Activated CD8-positive, alpha-beta memory T cell treated with anti-CD3 and anti-CD28 coated beads for 4 hours (primary cell): ENCODE measurements at places on chromosomes 12 and 14.

DNA sequence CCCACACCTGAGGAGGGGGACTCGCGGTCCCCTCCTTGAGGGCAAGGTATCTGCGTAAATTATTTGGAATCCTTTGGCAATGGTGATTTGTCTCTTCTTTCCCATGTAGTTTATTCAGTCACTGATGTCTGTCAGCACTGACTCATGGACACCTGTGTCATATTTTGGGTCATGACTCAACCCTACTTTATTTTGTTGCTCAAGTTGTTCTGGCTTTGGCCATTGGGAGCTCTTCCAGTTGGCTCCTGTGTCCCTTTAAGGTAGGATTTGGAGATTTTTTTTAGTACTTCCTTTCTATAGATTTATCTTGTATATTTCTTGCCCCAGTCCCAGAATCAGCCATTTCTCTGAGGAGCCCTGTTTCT is 47.4 kb upstream of the C14orf180 start:
- no peak for DNase-seq

DNA sequence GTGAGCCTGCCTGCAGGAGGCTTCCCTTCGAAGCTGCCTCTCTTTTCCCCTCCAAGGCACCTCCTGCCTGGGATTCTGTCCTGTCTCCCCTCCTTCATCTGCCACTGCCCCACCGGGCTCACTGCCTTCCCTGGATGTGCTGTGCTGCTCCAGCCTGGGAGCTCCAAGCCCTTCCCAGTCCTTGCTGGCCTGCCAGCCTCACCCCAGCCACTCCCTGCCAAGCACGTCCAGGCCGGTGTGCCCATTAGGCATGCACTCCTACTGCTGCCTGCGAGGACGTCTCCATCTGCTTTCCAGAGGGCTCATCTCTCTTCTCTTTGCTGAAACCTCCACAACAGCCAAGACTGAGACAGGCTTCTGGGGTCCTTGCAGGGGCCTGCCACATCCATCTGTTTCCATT is 8.4 kb upstream of the SLC25A47 start:
- no peak for DNase-seq

DNA sequence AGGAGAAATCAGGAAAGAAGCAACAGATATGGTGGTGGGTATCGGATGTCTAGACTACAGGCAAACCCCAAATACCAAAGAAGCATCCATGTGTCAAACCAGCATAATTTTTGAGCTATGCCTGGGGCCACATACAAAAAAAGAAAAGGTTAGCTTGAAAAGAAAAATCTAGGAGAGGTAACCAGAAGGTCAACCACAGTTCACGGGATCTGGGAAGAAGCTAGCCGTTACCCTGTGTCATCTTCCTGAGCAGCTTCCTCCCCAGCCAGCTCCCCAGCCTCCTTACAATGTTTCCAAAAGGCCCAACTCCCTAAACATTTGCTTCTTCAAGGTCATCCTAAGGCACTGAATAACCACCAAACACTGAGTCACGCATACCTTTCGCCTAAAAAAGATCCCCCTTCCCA is 3.1 kb downstream of the SINHCAF start:
- DNase-seq: no peak

DNA sequence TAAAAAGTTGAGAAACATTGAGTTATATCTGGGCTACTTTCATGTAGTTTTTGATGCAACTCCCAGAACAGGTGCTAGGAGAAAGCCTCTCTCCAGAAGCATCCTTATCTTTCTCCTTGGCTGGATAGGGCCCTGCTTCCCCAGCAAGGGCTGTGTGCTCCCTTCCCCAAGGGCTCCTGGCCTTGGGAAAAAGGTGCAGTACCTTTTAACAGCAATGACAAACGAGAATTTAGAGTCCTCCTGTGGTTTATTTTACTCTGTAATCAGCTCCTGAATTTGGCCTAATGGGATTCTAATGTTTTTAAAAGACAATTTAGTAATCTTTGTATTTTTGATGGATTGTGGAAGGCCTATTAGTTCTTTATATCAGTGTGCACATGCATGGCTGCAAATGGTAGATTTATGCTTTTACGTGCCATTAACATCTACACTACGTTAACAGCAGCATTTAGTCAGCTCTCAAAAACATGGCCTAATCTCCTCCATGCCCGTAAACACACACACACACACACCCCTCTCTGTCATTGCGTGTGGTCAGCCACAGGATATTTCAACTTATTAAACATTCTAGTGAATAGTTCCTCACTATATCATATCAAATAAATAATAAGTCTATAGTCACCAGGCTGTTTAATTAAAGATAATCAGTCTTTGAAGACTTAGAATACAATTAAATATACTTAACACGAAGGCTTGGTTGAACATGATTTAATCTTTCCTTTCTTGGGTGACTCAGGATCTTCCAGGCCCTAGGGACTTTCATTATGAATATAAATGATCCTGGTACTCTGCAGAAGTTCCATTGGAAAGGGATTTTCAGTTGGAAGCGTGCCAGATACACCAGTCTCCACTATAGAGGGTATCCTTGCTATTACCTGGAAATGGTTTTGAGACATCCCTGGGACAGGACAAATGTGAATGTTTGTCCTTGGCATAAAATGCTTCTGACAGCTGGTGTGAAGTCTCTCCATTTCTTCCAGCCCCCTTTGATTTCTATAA is 181.4 kb upstream of the PWP1 start:
- no peak for DNase-seq

DNA sequence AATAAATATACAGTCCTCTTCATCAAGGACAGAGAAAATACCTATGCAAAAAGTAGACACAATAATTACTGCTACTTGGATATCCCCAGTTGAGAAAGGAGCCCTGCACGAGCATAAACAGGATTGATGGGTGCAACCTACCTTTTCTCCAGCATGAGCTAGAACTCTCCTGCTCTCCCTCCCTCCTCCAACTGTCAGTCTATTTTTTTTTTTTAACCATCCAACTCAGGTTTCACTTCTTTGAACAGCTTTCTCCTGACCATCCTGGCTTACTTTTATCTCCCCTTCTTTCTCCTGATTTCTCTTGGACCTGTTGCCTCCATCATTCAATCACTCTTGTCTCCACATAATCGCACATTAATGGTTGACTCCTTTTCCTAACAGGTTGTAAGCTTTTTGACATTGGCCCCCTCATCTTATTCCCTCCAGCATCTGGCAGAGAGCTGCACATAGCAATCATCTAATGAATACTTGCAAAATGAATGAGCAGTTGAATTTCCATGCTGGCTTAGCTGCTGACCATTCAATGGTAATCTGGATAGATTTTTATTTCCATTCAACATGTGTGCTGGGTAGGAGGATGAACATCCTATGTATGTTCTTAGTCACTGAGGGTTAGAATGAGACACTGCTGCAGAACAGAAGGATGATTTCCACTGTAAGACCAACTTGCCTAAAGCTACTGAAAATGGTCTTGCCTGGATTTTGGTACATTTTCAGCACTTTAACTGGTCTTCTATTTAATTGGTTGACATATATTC is 24.4 kb downstream of the MYBPC1 start:
- DNase-seq: no peak

DNA sequence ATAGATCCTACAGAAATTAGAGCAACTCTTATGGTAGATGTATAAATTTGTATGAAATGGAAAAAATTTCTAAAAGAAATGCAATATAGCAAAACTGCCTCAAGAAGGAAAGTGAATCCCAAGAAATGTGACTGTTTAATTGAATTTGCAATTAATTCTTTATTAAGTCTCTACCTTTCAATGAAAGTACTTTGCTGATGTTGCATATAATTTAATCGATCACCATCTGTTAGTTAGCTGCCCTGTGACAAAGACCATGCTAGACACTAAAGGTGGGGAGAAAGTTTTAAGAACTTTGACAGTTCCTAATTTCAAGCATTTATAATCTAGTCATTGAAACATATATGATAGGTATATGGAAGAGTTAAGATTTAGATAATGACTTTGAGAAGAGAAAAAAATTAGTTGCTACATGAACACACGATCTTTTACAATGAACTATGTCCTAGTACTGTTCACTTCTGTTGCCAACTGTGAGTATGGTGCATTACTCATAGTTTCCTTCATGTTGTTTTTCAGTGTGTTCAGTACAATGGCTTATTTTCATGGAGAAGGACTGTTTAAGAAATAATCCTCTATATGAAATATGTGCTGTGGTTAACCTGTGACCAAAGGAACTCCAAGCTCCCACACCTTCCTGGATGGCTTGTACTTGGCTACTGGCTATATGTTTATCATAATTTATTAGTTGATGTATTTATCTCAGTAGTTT is 128.4 kb downstream of the METTL25 start:
- no peak for DNase-seq

GRCh38 chr12:70252832-70253231 is 9.6 kb downstream of the CNOT2 start:
- DNase-seq: no peak

DNA sequence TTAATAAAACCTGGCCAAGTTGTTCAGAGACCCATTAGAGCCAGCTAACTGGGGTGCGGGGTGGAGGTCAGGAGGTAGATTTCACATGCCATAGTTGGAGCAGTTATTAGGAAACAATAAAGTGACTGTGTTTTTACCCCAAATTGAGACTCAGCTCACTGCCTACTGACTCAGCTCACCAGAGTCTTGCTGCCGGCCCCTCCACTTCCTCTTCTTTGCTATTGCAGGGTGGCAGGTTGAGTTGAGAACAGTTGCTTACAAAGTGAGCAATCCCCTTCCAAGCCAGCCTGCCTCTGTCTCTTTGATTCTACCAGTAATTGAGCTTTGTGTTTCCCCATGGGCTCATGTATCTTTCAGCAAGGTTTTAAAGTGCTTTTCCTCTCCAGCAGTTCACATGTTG is 12.9 kb downstream of the ST8SIA1 start:
- no peak for DNase-seq

GRCh38 chr14:23380197-23380914 is 3.5 kb downstream of the CMTM5 start:
- no peak for DNase-seq

GRCh38 chr12:30169839-30170591 is 386.3 kb upstream of the TMTC1 start:
- no peak for DNase-seq

GRCh38 chr12:45646851-45647581 is 82.5 kb upstream of the ARID2 start:
- DNase-seq: no peak

- no peak for DNase-seq
Measured at GRCh38 chr12:94689002-94689645, 38.8 kb upstream of the TMCC3 start.

DNA sequence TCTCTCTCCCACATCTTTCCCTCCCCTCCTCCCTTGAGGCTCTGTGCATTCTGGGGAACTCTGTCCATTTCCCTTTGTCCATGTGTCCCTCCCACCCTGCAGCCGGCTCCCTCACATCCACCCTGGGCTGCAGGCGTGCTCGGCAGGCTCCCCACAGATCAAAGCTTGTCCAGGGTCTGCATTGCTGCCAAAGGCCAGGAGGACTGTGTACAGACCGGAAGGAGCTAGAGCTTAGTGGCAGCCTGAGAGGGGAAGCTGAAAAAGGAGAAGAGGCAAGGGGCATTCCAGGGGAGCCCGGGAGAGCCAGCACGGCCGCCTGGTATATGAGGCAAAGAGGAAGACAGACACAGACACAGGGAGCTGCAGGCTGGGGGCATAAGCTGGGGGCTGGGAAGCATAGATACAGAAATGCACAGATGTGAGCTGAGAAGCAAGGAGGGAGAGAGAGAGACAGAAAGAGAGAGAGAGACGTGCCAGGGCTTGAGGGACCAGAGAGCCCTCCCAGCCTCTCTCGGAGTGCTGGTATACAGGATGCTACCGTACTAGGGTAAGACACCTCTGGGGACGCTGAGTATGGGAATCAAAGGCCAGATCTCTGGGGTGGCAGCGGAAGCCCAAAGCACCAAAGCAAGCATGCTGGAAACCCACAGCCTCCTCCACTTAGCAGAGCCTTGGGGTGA is 3.3 kb downstream of the CD4 start:
- DNase-seq: no peak

DNA sequence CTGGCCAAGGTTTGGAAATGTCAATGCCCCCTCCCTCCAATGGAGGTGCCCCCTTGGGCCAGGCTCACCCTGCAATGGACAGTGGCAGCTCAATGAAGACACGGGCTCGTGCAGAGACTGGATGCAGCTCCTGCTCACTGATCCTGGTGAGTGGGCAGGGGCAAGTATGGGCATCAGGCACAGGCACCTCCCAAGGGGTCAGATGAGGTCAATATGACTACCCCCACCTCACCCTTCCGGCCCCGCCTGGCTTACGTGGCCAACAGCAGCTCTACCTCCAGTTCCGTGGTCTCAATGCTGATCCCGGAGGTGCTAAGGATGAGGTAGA is 13.6 kb downstream of the ITGA7 start:
- no peak for DNase-seq

GRCh38 chr14:96953087-96953874 is 156.1 kb downstream of the VRK1 start:
- DNase-seq: no peak

- no peak for DNase-seq
Measured at GRCh38 chr14:23121361-23121771, 2.3 kb upstream of the CEBPE start.

GRCh38 chr12:3725388-3726115 is 27.4 kb downstream of the CRACR2A start:
- DNase-seq: no peak

DNA sequence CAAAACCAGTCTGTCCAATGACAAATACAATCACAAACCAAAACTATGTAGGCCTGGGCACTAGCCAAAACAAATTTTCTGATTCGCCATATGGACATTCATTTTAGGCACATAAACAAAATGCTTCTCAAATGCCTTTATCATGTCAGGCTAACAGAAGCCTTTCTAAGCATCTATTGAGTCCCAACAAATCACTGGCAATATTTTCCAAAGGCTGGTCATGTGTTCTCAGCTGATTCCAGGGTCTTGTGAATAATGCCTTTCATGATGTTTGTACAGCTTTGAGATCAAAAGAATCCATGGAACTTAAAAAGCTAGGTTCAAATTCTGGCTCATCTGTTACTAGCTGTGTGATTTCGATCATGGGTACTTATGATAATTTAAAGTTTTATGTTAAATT is 16.1 kb downstream of the FSCB start:
- DNase-seq: no peak

GRCh38 chr12:131694116-131694838 is 16.6 kb upstream of the SFSWAP start:
- no peak for DNase-seq

DNA sequence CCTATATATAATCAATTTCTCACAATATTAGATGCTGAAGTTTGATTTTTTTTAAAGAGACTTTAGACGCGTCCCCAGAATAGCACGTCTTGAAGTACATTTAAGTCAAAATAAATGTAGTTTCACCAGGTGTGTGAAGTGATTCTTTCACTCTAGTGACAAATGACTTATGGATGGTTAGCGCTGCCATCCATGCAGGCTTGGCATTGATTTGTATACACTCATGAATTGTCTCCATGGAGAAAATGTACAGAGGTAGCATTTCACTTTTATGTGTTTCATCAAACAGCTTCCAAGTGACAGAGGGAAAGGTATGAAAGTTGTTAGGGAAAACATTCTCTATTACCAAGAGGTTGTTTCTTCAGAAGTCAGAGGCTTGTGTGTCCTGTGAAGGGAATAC is 360.8 kb downstream of the PDZRN4 start:
- DNase-seq: no peak

- no peak for DNase-seq
Measured at GRCh38 chr12:3999904-4000303, 126.7 kb upstream of the PARP11 start.
